ENCODE measurements at places on chromosomes 16 and 17. TPM values are rescaled to one million over a fixed set of nuclear protein-coding genes. Genes with fewer than 3 reads are reported as not detected.

GRCh38 chr17:61361084-61361483 lies 38.6 kb upstream of the TBX2 start:
- H3K27me3 ChIP-seq, result no peaks in the 10 kb centered on the region
- no peak for DNase-seq
- no peak overlapping the region for H3K27ac ChIP-seq

DNA sequence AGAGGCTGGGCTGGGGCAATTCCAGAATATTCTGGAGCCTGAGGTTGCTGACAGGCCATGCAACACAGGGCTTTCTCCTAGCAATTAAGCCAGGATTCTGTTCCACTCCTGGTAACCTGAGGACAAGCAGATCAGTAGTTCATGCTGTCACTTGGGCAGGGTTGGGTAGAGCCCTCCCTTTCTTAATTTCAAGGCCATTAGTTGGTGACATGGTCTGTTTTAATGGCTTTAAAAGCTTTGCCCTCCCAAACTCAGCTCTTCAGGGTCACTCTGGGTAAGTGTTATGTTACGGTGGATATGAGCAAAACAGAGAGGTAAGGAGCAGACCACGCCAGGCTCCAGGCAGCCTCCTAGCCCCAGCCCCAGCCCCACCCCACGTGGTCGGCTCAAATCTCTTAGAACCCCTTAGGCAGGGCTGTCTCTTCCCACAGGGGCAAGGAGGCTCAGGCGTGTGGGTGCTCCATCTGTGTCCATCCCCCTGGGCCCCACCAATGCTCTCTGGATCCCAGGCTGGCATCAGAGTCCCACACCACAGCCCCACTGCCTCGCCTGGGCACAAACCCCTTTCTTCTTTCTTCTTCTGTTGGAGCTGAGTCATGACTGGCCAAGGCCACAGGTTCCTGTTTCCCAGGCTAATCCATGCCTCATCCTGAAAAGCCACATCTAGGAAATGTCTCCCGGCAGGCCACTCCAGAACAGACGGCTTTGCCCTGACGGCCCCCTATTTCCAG lies 27.5 kb downstream of the CEP295NL start:
- H3K27ac ChIP-seq, result no peak overlapping the region
- no peak overlapping the region for H3K4me3 ChIP-seq
- H3K27me3 ChIP-seq, result no peaks in the 10 kb centered on the region
- no peaks in the 10 kb centered on the region for H3K36me3 ChIP-seq
- no peak for DNase-seq

GRCh38 chr16:77299395-77299794 lies 100.2 kb downstream of the SYCE1L start:
- no peaks in the 10 kb centered on the region for H3K27me3 ChIP-seq
- peak; percentile 4 for DNase-seq
- peaks cover 21% of the 10 kb centered on the region for H3K4me1 ChIP-seq
- no peak overlapping the region for H3K4me3 ChIP-seq
- no peak overlapping the region for H3K27ac ChIP-seq
- H3K36me3 ChIP-seq, result no peaks in the 10 kb centered on the region

GRCh38 chr16:1963806-1964505 lies 670 bp downstream of the RPS2 start:
- H3K27ac ChIP-seq, result peak overlapping the region; percentile 83
- H3K4me3 ChIP-seq, result peak overlapping the region; percentile 76
- H3K4me1 ChIP-seq, result peaks cover 28% of the 10 kb centered on the region
- no peak for DNase-seq

DNA sequence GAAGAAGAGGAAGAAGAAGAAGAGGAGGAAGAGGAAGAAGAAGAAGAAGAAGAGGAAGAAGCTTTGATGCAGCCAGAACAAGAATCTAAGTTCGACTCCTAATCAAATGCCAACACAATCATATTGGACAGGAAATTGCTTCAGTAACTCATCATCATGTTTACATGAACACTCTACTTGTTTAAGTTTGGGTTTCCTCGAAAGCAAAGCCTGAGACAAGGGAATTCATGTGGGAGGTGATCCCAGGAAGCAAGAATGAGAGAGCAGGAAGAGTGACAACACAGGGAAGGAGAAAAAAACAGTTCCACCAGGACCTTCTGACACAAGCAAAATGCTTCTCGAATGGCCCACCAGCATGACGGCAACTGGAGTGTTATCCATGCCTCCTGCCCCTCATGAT lies 279.0 kb downstream of the PMP22 start:
- no peaks in the 10 kb centered on the region for H3K27me3 ChIP-seq
- DNase-seq, result no peak
- H3K27ac ChIP-seq, result no peak overlapping the region
- no peak overlapping the region for H3K4me3 ChIP-seq
- no peaks in the 10 kb centered on the region for H3K4me1 ChIP-seq

GRCh38 chr17:75632863-75633485 lies at the start of gene SMIM5:
Gene SMIM5, plus strand, starts transcription at chr17:75633434. Its CDS starts 6,768 bp downstream, at chr17:75640202.
- H3K27ac ChIP-seq, result no peak within 1 kb of the TSS
- H3K27me3 ChIP-seq, result no peaks in the 10 kb centered on the region
- no peak within 1 kb of the TSS for H3K4me3 ChIP-seq

DNA sequence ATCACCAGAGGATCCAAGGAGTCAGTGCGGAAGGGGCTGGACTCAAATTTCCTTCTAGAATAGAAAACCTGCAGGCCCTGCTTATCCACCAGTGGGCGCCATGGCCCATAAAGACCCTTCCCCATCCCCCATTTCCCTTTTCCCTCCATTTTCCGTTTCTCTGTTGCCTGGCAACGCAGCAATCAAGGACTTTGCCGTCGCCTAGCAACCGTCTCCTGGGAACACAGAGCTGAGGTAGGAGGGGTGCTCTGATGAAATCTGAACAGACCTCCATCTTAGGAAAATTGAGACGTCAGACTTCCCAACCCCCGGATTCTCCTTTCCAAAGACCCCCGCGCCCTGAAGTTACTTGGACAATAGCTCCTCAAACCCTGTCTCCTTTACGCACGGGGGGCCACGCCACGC lies 5.7 kb downstream of the DLG4 start:
- peaks cover 4% of the 10 kb centered on the region for H3K27me3 ChIP-seq
- peak overlapping the region; percentile 66 for H3K4me3 ChIP-seq
- H3K36me3 ChIP-seq, result no peaks in the 10 kb centered on the region
- H3K27ac ChIP-seq, result peak overlapping the region; percentile 90

DNA sequence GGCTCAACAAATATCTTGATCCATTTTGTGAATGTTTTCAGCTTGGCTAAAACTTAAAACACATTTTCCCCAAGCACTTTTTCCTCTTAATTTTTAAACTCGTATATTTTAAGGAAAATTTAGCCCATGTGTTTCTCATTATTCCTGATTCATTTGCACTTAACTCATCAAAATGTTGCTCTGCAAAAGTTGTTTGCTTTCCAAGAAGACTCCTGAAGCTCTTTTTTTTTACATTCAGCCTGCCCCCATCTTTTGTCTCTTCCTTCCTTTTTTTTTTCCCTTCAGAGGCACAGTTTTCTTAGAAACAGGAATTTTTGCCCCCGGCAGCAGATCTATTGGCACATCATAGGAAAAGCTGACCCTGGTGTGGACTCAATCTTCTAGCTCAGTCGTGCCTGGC lies 155.0 kb upstream of the SALL1 start:
- no peak for DNase-seq
- no peak overlapping the region for H3K4me3 ChIP-seq
- no peak overlapping the region for H3K27ac ChIP-seq
- H3K4me1 ChIP-seq, result no peaks in the 10 kb centered on the region

The PRR15L gene
- total RNA-seq, result not detected

The PKMYT1 gene
- 1.0 TPM for total RNA-seq

The IGF2BP1 gene
- 0.27 TPM for total RNA-seq

The SDR42E2 gene
- total RNA-seq, result 0.27 TPM

The CX3CL1 gene
- total RNA-seq, result not detected

All from B cell (primary cell).